ENCODE measurements at places on chromosomes 1 and 21.

DNA sequence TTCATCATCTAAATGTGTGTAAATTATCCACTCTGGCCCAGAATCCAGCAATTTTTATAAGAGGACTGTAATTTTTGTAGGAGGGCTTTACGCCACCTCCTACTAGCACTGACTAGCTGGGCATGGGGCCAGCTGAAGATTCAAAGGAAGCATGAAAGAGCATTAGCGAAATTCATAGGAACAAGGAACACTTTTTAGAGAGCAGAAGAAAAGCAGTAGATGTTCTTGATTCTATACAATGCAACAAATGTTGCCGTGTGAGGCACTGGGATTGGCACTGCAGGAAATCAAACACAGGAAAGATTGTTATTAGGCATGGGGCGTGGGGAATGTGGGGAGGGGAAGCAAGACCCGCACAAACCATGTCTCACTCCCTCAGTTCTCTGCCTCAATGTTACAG, 58.4 kb upstream of the PARP1 start:
- no peak for DNase-seq

DNA sequence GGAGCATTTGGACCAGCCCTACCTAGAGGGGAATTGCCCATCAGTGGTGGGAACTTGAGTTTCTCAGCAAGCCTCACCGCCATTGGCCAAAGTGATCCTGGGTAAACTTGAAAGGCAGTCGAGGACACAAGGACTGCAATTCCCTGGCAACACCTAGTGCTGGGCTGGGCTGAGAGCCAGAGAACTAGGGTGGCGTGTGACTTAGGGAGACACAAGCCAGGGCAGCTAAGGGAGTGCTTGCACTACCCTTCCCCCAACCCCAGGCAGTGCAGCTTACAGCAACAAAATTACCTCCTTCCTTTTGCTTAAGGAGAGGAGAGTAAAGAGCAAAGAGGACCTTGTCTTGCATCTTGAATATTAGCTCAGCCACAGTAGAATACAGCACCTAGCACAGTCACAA, 176.9 kb upstream of the PRMT6 start:
- no peak for DNase-seq

DNA sequence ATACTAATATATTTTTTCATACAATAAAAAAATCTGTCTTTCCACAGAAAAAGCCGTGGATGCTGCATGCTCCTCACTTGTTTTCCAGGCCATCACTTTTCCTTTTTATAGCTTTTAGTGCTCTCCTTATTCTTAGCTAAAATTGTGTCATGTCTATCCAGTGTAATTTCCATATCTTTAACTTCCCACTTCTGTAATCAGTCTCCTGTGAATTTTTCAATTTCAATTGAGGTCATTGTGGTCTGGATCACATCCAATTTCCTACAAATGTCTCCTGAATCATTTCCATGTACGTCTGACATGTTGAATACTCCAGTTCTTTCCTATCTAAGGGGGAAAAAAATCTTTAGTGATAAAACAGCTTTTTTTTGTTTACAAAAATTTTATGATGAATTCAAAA, 838.2 kb upstream of the B3GALT2 start:
- DNase-seq = no peak

DNA sequence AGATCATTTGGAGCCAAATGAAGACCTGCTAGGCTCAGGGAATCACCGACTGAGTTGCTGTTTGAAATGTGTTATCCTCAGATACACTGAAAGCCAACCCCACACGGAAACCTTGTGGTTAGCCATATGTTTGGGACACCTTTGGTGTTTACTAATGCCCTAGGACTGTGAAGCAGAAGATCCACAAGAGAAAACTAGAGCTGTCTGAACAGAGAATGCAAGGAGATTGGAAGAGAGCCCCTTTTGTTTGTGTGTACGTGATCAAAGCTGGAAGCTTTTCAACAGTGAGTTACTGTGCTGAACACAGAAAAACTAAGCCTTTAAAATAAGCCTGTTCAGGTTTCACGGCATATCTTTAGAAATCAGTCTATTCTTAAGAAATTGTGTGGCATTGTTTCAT, 908.2 kb upstream of the ADGRL2 start:
- DNase-seq = no peak

- no peak for DNase-seq
Observed at GRCh38 chr1:74199504-74199903, 1.5 kb downstream of the FPGT start.

DNA sequence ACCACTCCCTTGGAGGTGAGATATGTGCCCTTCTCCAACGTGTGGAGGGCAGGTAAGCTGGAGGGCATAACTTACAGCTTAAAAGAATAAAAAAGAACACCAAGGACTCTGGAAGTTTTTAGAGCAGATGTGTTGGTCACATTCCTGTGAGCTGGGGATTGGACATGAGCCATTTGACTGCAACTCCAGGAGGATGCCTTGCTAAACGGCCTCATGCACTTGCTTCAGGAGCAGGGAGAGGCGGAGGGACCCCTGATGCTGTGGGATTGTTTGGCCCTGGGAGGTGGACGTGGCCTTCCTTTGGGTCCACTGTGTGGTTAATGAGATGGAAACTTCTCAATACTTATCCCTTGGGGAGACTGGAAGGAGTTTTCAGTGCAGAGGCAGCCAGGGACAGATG, 185.6 kb downstream of the RHOU start:
- DNase-seq = no peak

- DNase-seq = no peak
Observed at GRCh38 chr1:221777431-221778072, 35.7 kb upstream of the DUSP10 start.

- no peak for DNase-seq
Observed at GRCh38 chr1:98057236-98057910, 136.5 kb upstream of the DPYD start.

DNA sequence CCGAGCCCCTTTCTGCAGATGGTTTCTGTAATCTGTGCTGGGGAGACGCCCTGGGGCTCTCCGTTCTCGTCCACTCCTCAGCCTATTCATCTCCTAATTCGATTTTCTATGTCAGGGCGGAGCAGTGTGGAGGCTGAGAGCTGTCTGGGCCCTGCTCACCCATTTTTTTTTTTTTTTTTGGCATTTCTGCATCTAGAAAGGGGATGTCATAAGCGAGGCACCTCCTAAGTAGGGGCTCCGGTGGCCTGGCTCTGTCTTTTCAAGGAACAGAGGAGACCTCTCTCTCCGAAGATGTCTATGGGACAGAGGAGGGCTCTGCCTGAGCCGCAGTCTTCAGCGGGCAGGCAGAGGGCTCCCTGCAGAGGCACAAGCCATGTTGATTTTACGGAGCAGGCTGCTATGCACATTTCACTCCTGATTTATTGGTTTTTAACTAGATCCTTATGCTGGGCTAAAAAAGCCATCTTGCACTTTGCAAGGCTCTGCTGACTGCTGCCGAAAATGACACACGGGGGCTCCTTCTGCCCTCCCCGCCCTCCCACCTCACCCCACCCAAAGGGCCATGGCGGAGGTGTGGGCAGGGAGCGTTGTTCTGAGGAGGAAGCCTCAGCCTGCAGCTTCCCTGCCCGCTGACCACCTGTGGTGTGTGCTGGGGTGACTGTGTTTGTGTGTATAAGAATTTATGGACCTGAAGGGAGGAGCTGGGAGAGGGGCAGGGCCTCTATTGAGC, 71.0 kb downstream of the FOXD2 start:
- DNase-seq = no peak

GRCh38 chr1:114671011-114671938, 1.4 kb upstream of the DENND2C start:
- no peak for DNase-seq

GRCh38 chr1:46098027-46098712, 34.3 kb downstream of the PIK3R3 start:
- no peak for DNase-seq

DNA sequence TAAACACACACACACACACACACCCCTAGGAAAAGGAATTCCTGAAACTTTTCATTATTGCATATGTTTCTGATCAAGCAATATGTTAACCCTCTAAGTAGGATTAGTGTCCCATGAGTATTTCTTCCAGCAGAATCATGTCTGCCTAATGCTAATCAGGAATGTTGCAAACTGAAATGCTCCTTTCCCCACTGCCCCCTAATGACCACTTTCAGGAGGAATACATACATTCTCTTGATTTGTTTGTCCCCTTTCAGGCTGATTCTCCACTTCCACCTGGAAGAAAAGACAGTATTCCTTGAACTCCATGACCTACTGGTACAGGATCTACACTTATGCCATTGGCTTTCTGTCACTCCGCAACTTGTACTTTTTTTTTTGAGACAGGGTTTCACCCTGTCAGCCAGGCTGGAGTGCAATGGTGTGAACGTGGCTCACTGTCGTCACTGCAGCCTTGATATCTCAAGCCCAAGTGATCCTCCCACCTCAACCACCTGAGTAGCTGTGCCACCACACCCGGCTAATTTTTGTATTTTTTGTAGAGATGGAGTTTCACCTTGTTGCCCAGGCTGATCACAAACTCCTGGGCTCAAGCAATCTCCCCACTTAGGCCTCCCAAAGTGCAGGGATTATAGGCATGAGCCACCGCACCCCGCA, 56.7 kb downstream of the LRIG2 start:
- no peak for DNase-seq

- no peak for DNase-seq
Observed at GRCh38 chr1:172360985-172361384, 59.5 kb upstream of the C1orf105 start.

DNA sequence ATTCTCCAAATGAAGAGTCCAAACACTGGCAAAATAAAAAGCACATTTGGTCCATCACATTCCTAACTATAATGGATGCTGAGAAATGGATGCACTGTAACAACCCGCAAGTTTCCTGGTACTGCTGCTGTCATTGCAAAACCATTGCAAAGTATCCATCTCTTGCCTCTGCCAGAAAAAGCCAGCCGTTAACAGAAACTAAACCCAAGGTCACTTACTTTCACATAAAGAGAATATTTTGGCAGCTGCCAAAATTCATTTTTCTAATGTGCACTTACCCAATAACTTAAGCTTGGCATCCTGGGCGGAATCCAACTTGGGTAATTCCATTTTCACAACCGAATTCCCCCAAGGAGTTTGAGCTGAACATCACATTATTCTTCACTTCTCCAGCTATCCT, 77.0 kb upstream of the LRRC8D start:
- DNase-seq = no peak

GRCh38 chr1:157132616-157133167, 5.5 kb downstream of the ETV3 start:
- DNase-seq = no peak

GRCh38 chr1:37865348-37866120, 6.1 kb upstream of the MTF1 start:
- DNase-seq = no peak

GRCh38 chr1:216261631-216262030, 161.6 kb downstream of the USH2A start:
- DNase-seq = no peak

GRCh38 chr21:36004441-36004840, 55.9 kb downstream of the SETD4 start:
- DNase-seq = no peak

DNA sequence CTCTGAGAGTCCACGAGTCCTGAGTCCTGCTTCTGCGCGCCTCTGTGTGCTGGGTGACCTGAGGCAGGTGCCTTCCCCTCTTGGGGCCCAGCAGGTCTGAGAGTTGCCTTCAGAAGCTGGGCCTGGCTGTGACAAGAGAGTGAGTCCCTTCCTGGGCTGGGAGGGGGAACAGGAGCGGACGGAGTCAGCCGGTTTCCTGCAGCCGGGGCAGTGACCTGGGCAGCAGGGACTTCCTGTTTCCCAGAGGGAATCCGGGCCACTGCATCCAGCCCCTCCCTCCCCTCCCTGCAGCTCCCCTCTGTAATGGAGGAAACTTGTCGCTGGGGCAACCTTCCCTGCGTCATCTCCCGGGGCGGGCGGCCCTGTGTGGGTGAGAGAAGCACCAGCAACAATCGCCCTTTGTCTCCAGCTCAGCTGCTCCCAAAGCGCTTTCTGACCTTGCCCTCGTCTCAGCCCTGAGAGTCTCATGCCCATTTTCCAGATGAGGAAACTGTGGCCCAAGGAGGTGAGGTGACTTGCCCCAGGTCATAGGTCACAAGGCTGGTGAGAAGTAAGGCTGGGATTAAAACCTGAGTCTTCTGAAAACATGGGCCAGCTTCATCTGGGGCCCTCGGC, 61.1 kb downstream of the SDC3 start:
- no peak for DNase-seq

Measured in D721Med (cell line).